ENCODE measurements at places on chromosomes 7 and 10.

DNA sequence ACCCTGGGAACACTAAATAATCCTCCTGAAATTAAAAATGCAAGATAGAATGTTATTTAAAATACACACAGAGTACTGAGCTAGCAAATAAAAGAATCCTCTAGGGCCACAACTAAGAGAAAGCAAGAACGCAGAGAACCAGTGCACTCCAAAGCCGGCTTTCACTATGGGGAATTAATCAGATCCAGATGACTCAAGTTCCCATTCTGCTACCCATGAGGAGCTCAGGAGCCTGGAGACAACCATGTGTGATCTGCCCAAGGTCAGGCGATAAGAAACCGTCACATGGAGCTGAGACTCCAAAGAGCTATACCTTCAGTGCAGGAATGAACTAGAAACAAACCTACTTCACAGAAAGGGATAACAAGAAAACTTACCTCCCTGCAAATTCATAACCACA, 19.5 kb upstream of the CYREN start:
- DNase-seq: no peak

GRCh38 chr7:81725812-81726127, 44.1 kb downstream of the HGF start:
- no peak for DNase-seq

DNA sequence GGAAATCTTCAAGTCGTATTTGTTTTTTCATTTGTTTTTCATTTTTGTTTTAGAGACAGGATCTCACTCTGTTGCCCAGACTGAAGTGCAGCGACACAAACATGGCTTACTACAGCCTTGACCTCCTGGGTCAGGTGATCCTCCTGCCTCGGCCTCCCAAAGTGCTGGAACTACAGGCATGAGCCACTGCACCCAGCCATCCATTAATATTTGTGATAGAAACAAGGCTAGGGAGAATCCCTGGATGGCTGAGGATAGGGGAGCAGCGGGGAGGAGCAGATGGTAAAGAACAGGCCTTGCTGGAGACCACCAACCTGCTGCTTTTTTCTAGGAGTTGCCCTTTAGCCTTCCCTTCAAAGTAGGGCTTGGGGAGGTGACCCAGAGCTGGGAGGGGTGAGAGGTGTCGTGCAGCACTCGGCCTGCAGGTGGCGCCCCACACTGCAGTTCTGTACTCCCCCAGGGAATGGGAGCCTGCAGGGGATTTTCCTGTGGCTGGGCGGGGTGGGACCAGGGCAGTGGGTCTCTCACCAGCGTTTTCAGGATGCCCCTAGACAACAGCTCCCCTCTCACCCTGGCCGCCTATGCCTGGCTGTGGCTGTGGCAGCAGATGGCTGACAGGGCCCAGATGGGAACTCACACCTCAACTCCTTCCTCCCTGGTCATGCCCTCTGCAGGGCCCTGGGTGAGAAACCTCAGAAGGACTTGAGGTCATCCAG, 12.6 kb upstream of the CDH23 start:
- DNase-seq: peak; percentile 69

- DNase-seq: peak; percentile 28
Measured at GRCh38 chr10:124917428-124918190, 24.3 kb upstream of the ZRANB1 start.

DNA sequence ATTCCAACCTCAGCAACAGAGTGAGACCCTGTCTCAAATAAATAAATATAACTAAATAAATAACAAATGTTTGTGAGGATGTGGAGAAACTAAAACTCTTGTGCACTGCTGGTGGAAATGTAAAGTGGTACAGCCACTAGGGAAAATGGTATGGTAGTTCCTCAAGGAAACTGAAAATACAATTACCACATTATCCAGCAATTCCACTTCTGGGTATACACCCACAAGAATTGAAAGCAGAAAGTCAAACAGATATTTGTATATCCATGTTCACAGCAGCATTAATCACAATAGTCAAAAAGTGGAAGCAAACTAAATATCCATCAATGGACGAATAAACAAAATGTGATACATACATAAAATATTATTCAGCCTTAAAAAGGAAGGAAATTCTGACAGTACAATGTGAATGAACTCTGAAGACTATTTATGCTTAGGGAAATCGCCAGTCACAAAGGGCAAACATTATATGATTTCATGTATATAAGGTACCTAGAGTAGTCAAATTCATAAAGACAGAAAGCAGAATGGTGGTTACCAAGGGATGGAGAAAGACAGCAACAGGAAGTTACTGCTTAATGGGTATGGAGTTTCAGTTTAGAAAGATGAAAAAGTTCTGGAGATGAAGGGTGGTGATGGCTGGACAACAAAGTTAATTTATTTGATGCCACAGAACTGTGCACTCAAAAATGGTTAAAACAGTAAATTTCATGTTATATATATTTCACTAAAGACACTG, 9.8 kb downstream of the ARHGAP12 start:
- no peak for DNase-seq

GRCh38 chr10:6232225-6232807, 29.6 kb downstream of the PFKFB3 start:
- no peak for DNase-seq

DNA sequence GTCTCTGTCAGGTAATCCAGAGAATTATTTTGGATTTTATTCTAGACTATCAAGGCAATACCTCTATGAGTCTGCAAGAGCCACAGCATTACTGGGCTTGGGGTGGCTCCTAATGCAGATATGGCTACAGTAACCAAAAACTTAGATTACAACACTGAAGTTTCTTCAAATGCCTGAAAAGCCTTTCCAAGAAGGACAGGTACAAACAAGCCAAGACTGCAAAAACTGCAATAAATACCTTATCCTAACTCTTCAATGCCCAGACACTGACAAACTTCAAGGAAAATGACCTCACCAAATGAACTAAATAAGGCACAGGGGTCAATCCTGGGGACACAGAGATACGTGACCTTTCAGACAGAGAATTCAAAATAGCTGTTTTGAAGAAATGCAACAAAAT, 82.0 kb downstream of the TES start:
- no peak for DNase-seq

GRCh38 chr10:79412516-79412915, 32.9 kb downstream of the ZCCHC24 start:
- DNase-seq: no peak

GRCh38 chr7:73921623-73922528, 60.9 kb downstream of the TMEM270 start:
- DNase-seq: no peak

DNA sequence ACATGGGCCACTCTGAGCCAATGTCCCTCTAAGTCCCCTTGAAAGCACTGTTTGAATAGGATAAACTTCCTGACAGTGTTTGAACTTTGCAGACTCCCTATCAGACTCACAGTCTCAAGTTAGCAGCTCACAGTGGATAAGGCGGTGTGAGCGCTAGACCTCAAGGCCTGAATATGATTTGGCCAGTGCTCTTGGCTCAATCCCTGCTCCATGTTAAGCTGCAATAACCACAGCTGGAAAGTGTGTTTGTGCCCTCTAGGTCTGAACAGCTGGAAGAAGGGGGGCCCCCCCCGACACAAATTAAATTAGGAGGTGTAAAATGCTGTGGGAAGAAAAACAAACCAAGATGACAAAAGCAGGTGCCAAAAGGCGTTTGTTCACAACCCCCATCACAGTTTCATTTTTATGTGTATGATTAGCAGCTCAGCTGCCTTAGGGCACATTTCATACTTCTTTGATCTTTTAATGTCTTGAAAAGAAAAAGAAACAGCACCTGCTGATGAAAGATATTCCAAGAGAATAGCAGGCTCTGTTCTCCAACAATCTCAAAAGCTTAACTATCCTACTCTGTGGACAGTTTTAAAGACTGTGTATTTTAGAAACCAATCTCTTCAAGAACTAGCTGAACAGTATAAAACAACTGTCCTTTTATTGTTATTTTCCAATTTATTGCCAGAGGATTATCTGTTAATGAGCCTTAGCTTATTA, 167.6 kb downstream of the SNX13 start:
- no peak for DNase-seq

GRCh38 chr7:111238886-111239285, 148.0 kb downstream of the LRRN3 start:
- no peak for DNase-seq

DNA sequence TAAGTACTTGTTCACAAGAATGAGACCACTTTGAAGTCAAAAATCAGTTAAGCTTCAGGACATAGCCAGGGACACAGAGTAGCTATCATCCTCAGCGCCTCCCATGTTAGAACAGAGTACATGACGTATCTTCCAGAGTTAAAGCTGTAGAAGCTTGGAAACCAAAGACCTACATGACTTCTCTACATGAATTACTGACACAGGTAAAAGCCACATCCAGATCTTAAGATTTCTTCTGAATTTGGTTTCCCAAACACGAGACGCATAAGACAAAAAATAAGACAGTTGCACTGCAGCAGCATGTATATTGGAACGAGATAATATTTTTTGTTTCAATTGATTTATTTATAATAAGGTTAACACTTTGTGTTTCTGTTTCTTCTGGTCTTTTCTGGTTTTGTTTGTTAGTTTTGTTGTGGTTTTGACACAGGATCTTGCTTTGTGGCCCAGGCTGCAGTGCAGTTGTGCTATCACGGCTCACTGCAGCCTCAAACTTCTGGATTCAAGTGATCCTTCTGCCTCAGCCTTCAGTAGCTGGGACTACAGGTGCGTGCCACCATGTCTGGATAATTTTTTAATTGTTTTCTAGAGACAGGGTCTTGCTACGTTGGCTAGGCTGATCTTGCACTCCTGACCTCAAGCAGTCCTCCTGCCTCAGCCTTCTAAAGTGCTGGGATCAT, 10.2 kb upstream of the EPC1 start:
- DNase-seq: no peak

DNA sequence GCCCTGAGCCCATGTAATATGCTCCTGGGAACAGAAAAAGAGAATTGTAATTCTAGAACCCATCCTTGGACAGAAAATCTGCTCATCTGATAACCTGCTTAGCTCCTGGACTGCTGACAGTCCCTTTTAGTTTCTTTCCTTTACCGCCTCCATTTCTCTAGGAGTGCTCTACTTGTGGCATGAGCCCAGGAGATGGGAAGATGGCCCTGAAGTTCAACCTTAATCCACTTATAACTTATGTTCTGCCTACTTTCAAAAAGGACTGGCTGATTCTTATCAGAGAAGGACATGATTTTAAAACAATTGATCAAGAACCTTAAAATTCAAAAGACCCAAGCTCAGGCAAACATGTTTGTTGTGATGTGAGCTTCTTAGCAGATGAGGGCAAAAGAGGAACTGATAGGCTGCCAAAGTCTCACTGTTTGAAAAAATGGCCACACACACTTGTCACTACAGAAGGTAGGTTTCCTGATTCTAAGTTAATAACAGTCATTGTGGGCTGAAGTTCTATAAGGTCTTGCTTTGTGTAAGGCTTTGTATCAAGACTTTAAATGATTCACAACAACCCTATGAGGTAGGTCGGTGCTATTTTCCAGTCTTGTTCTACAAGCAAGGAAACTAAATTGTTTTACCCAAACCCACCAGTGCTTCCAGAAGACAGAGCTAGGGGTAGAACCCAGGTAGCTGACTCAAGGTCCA, 94.3 kb upstream of the AFAP1L2 start:
- no peak for DNase-seq

- no peak for DNase-seq
Measured at GRCh38 chr7:134046594-134047128, 80.5 kb upstream of the LRGUK start.

GRCh38 chr7:96052860-96053470, 268.9 kb downstream of the SLC25A13 start:
- DNase-seq: no peak

- no peak for DNase-seq
Measured at GRCh38 chr10:7477538-7478334, 66.9 kb upstream of the SFMBT2 start.

GRCh38 chr7:123329988-123330643, 130.3 kb upstream of the SLC13A1 start:
- no peak for DNase-seq

GRCh38 chr7:1160670-1161021, 650 bp upstream of the ZFAND2A start:
- no peak for DNase-seq

DNA sequence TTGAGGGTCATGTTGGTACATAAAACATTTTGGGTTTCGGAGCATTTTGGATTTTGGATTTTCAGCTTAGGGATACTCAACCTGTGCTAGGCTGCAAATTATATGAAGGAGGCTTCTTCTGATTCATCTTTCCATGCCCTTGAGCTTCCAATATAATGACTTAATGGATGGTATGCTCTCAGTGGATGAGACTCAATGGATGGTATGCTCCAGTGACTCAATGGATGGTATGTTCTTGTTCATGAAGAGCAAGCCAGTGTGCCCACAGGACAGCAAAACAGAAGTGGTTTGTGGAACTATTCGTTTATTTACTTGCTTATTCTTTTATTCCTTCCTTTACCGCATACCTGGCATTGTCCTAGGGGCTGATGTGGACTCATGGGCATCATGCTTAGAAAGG, 969.6 kb downstream of the LRMDA start:
- DNase-seq: no peak

DNA sequence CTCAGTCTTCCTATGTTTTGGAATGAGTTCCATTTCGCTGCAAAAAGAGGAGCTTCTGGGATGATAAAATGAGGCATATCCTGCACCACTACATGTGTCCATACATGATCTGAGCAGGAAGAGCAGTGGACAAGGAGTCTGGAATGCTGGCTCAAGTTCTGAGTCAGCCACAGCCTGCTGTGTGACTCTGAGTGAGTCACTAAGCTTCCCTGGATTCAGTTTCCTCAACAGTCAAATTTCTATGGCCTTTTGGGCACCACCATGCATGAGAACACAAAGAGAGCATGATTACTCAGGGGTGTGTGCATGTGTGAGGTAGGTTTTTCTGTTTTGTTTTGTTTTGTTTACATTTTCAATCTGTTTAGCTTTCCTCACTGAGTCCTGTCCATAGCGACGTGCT, 254.6 kb downstream of the ANKRD30A start:
- DNase-seq: no peak

DNA sequence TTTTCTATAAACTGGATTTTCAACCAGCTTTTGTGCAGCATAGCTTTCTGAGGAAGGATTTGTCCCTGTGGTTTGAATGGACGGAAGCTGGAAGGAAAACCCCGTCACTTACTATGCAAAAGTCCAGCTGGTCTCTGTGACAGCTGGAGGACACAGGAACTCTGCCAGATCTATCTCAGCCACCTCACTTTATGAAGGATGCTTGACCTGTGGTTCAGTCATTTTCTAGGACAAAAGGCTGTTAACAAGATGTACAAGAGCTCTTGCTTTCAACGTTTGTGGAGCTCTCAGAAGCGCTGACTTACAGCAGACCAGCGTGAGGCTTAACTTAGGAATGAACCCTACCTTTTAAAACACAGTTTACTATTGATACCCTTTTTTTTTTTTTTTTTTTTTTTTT, 90.8 kb downstream of the CREM start:
- DNase-seq: no peak

GRCh38 chr7:157818701-157819454, 482.1 kb downstream of the DNAJB6 start:
- DNase-seq: no peak

DNA sequence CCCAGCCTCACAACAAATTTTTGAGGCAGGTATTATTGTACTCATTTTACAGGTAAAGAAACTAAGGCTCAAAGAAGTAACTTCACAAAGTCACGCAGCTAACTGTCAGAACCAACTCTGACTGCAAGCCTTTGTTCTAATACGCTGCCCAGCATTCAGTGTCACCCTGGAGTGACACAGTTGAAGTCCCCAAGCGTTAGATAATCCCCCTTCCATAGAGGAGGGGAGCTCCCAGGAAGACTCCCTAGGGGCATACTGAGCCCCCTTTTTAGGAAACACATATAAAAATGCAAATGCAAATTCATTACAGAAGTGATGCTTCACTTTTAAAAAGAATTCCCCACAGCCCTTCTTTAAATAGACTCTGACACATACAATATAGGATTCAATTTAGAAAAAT, 101.0 kb upstream of the MACROH2A2 start:
- DNase-seq: no peak

- DNase-seq: no peak
Measured at GRCh38 chr7:12069757-12070156, 141.3 kb upstream of the TMEM106B start.
